Activated naive CD4-positive, alpha-beta T cell (primary cell): ENCODE measurements at places on chromosomes 16 and 17.

- no peak for DNase-seq
Observed at GRCh38 chr17:81252326-81252986, 13.3 kb downstream of the NDUFAF8 start.

- DNase-seq, result no peak
Observed at GRCh38 chr17:61247439-61247838, 152.2 kb upstream of the TBX2 start.

GRCh38 chr17:50830994-50831393, 4.4 kb upstream of the WFIKKN2 start:
- DNase-seq, result no peak

- DNase-seq, result no peak
Observed at GRCh38 chr16:57510016-57510871, 24.0 kb upstream of the DOK4 start.

GRCh38 chr17:80431246-80432195, 16.6 kb downstream of the ENDOV start:
- DNase-seq, result no peak

DNA sequence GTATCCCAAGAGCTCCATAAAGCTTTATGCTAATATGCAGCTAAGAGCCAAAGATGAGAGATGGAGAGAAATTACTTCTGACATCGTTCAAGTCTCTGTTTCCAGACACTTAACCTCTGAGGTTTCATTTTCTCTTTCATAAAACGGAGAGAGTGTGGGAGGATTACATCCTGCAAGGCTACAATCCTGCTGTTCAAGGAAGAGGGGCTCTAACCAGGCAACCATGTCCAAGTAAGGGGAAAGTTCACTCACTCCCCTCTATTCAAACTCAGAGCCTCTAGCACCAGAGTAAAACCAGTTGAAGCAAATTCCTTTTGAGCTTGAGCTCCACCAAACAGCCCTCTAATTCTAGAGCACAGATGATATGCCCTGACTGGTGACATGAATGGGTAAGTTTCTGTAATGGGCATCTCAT, 397.4 kb downstream of the NPIPA8 start:
- no peak for DNase-seq
